ENCODE measurements at places on chromosomes 1 and 21.

DNA sequence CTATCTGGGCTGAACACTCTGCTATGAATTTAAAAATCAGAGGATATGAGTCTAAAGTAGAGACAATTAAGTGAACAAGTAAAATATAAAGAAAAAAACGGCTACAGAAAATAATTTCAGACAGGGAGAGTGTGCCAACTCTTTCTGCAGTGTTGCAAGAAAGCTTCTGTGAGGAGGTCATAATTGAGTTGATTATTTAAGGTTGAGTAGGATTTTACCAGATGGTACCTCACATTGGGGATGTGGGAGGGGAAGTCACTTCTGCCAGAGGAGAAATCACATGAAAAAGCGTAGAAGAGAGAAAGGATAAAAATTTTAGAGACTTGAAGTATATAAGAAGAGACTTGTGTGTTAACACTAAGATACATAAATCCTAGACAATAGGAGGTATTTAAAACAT, 238.0 kb upstream of the NCAM2 start:
- no peak for DNase-seq

DNA sequence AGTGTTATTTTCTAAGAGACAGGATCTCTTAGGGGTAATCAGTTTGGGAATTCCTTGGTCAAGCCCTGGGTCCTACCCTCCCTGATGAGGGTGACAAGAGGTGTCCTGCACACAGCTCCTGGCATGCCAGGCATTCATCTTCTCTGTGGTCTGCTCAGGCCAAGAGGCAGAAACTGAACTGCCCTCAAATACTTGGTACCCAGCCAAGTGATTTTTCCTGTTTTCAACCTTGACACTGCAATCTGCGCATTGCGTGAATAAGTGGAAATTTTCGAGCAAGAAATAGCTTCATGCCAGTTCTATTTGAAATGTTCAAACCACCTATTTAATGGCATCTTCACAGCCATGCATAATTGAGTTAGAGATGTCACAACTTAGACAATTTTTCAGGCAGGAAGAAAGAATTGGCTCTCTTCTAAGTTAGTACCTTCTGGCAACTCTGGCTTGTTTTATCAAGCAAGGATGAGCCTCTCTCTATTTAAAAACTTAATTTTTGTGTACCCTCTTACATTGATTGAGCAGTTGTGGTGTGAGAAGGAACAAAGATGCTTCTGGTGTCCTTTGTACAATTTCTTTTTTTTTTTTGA, 27.0 kb downstream of the DNM3 start:
- no peak for DNase-seq

GRCh38 chr1:228085287-228085951, 2.9 kb downstream of the ARF1 start:
- DNase-seq, result no peak

DNA sequence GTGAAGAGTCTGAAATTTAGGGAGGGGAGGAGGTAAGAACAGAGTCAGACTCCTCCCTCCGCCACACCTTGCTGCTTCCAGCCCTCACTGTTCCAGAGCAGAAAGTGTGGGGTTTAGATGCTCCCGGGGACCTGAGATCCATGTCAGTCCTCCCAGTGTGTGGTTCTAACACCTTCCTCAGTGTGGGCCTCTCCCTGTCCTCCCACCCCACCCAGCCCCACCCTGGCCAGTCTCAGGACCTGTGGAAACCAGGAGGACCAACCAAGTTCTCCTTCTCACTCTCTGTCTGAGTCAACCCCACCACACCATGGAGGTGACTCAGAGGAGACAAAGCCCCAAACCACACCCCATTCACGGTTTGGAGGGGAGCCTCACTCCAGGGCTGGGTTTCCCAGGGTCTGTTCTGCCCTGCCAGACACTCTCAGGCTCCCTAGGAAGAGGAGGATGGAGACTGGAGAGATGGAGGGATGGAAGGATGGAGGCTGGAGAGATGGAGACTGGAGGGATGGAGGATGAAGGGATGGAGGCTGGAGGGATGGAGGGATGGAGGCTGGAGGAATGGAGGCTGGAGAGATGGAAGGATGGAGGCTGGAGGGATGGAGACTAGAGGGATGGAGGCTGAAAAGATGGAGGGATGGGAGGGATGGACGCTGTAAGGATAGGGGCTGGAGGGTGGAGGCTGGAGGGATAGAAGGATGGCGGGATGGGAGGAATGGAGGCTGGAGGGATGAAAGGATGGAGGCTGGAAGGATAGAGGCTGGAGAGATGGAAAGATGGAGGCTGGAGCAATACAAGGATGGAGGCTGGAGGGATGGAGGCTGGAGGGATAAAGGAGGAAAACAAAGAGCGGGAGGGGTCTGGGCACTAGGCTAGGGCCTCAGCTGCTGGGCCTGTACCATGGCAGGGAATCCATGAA, 100.9 kb upstream of the RUNX3 start:
- no peak for DNase-seq

Data from pons (tissue), 1 donor.